Thoracic aorta (tissue), 2 donors: ENCODE measurements at places on chromosomes 7 and 10. TPM values are rescaled to one million over a fixed set of nuclear protein-coding genes. Genes with fewer than 3 reads are reported as not detected.

DNA sequence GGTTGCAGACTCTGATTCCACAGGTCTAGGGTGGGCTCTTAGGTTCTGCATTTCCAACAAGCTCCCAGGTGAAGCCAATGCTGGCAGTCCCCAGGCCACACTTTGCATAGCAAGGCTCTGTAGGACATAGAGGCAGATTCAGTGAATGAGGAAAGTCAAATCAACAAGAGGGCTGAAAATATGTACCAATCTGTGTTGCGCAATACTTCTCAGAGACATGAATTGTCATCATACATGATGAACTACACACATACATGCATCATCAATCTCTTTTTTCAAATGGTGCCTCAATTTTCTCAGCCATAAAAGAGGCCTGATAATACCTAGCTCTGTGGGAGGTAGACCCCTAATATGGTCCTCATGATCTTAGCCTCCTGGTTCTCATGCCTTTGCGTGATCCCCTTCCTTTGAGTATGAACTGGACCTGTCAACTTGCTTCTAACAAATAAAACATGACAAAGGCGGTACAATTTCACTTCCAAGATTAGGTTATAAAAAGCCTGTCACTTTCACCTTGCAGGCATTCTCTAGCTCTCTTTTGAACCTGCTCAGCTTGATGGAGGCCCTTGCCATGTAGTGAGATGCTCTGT lies 49.0 kb downstream of the PIK3CG start:
- no peak for DNase-seq
- H3K27ac ChIP-seq: no peak overlapping the region
- H3K4me3 ChIP-seq: no peak overlapping the region
- no peaks in the 10 kb centered on the region for H3K4me1 ChIP-seq
- no peaks in the 10 kb centered on the region for H3K27me3 ChIP-seq
- no peaks in the 10 kb centered on the region for H3K36me3 ChIP-seq

GRCh38 chr7:64433590-64433989 lies 119.8 kb downstream of the ZNF736 start:
- H3K36me3 ChIP-seq: no peaks in the 10 kb centered on the region
- DNase-seq: no peak
- no peak overlapping the region for H3K4me3 ChIP-seq
- H3K27me3 ChIP-seq: no peaks in the 10 kb centered on the region
- no peak overlapping the region for H3K27ac ChIP-seq

Gene PNLIPRP3
- total RNA-seq: 1.1 TPM

Gene POLR2J2
- 3.4 TPM for total RNA-seq

- no peaks in the 10 kb centered on the region for H3K36me3 ChIP-seq
- H3K27me3 ChIP-seq: no peaks in the 10 kb centered on the region
- H3K27ac ChIP-seq: no peak overlapping the region
- no peak overlapping the region for H3K4me3 ChIP-seq
- H3K4me1 ChIP-seq: no peaks in the 10 kb centered on the region
- DNase-seq: no peak
Observed at GRCh38 chr7:10824154-10824553, 149.5 kb upstream of the PHF14 start.

- DNase-seq: no peak
- H3K4me3 ChIP-seq: no peak overlapping the region
- no peak overlapping the region for H3K27ac ChIP-seq
- H3K27me3 ChIP-seq: no peaks in the 10 kb centered on the region
- H3K4me1 ChIP-seq: no peaks in the 10 kb centered on the region
Observed at GRCh38 chr7:108263425-108263824, 133.3 kb upstream of the LAMB4 start.
